ENCODE measurements at places on chromosomes 11 and 22.

DNA sequence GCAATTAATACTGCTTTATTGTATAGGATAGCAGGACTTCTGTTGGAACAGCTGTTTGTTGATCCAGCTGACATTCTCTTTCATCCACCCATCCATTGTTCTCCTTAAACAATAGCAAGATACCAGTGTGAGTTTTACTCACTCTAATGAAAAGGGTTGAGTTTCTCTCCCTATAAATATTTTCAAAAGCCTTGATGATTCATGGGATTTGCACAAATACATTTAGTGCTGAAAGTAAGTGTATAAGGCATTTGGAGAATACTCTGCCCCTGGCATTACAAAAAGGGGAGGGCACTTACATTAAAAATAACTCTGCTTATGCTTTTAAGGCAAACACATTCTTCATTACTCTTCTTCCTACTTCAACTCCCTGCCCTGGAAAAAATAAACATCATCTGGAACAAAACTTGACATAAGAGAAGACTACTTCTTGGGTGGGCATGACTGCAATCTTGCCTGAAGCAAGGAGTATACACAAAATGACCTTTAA, 634.9 kb downstream of the METTL15 start:
- no peak for DNase-seq

DNA sequence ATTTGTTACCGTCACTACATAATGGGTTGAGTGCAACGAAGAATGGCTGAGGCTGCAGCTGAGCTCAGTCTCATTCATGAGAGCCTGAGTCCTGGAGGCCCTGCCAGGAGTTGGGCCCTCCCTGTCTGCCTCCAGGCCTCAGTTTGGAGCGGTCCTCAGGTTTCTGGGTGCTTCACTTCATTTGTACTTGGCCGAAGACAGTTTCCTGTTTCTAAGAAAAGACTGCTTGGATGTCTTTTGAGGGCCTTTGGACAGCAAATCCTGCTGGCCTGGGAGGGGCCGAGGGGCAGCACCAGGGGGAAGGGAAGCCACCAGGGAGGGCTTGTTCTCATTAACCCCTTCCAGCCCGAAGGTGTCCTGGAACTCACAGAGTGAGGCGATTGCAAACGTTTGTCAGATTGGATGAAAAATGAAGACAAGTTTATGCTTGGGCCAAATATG, 163.1 kb downstream of the ETS1 start:
- no peak for DNase-seq

- DNase-seq = no peak
Observed at GRCh38 chr11:84947970-84948580, 679.1 kb downstream of the DLG2 start.

GRCh38 chr22:41350087-41350486, 31.7 kb upstream of the TEF start:
- no peak for DNase-seq

- no peak for DNase-seq
Observed at GRCh38 chr11:29063630-29064361, 953.0 kb downstream of the KCNA4 start.

DNA sequence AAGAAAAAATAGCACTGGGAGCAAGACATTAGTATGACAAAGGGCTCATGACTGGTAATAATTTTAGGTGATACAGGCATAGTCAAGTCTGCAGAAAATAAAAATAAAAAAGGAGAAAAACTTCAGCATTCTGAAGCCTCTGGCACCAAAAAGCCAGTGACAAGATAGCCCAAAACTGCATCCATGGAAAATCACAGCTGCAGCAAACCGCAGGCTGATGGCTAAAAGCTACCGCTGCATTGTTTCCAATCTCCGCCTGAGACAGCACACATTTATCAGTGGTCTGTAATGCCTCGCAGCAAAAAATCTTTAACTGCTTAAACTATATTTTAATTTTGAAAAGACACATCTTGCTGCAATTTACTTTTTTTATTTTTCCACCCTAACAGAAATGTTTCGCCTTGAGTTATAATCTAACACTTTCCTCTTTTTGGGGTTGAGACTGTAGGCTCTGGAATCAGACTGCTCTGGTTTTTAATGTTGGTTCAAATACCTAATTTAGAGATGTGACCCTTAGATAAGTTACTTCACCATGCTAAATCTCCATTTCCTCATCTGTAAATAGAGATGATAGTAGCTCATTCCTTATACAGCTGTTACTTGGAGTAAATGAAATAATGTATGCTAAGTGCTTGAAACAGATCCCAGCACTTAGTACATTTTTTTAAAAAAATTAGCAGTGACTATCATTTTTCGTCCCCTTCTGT, 42.0 kb upstream of the FIBIN start:
- DNase-seq = no peak

DNA sequence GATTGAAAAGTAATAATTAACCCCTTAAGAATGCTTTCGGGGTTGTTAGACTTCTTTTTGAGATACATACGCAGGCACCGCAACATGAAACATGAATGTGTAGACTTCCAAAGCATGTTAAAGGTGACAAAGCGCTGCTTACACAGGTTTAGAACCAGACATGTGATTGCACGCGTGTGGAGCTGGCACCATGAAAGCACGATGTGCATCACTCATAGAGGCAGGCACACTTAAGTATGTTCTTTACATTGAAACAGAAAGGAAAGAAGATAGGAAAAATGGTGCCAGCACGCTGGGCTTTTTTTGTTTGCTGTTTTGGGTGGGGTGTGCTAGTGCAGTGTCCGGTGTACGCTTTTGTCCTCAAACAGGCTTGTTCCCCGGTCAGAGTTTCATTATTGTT, 83.6 kb upstream of the PPARA start:
- no peak for DNase-seq

GRCh38 chr11:126990716-126991480, 9.7 kb downstream of the KIRREL3 start:
- no peak for DNase-seq

DNA sequence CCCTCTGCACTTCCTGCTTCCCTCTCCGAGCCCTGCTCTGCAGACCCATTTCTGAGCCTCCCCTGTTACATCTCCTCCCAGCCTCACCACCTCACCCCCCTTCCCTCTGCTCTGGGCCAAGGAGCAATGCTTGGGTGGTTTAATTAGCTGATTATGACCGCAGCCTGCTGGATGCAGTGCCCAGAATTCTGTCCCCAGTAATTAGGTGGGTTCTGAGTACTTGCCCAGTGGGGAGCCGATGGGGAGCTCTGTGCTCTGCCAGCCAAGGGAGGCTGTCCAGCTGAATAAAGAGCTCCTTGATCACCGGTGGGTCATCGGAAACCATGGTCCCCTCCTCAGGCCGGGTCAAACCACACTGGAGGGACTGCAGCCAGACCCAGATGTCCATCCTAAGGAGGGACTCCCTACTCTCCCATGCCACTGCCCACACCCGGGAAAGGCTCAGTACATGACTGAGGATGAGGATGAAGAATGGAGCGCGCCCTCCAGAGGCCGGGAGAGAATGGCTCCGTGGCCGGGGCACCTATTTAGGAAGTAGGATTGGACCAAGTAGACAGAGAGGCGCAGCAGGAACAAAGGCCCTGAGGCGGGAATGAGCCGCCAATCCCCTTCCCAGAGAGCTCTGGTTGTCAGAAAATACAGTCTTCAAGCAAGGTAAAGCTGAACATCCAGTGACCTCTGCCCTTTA, 9.1 kb downstream of the ARRB1 start:
- no peak for DNase-seq

All from activated CD4-positive, alpha-beta T cell treated with anti-CD3 and anti-CD28 coated beads for 1 hour (primary cell).